ENCODE measurements at places on chromosomes 11 and 22. TPM values are rescaled to one million over a fixed set of nuclear protein-coding genes. Genes with fewer than 3 reads are reported as not detected.

GRCh38 chr11:122671400-122671891 is 15.9 kb downstream of the UBASH3B start:
- H3K4me3 ChIP-seq = no peak overlapping the region
- H3K27ac ChIP-seq = no peak overlapping the region
- no peaks in the 10 kb centered on the region for H3K27me3 ChIP-seq
- H3K36me3 ChIP-seq = no peaks in the 10 kb centered on the region

- H3K27ac ChIP-seq = no peak overlapping the region
- H3K4me1 ChIP-seq = peaks cover 12% of the 10 kb centered on the region
- H3K36me3 ChIP-seq = no peaks in the 10 kb centered on the region
- no peak for DNase-seq
- H3K27me3 ChIP-seq = no peaks in the 10 kb centered on the region
Observed at GRCh38 chr11:72996959-72997358, 145.2 kb downstream of the FCHSD2 start.

DNA sequence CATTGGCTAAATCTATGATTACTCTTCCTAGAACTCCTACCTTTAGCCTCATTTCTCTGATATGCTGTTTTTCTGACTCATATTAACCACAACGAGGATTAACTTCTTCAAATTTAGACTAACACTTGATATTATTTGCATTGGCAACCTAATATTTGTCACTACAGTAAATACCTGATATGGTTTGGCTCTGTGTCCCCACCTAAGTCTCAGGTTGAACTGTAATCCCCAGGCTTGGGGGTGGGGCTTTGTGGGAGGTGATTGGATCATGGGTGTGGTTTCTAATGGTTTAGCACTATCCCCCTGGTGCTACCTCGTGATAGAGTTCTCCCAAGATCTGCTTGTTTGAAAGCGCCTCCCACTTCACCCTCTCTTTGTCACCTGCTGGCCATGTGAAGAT is 17.1 kb upstream of the MED17 start:
- H3K4me1 ChIP-seq = no peaks in the 10 kb centered on the region
- H3K4me3 ChIP-seq = no peak overlapping the region
- H3K36me3 ChIP-seq = peaks cover 5% of the 10 kb centered on the region
- no peak for DNase-seq
- H3K27me3 ChIP-seq = no peaks in the 10 kb centered on the region

- no peak overlapping the region for H3K27ac ChIP-seq
- H3K4me3 ChIP-seq = no peak overlapping the region
- no peaks in the 10 kb centered on the region for H3K36me3 ChIP-seq
Observed at GRCh38 chr11:113907681-113908080, 3.1 kb downstream of the HTR3B start.

- no peak overlapping the region for H3K4me3 ChIP-seq
- H3K36me3 ChIP-seq = no peaks in the 10 kb centered on the region
- H3K27me3 ChIP-seq = no peaks in the 10 kb centered on the region
Observed at GRCh38 chr11:124892750-124893454, 4.8 kb downstream of the ROBO4 start.

GRCh38 chr11:132238331-132238866 is 868.0 kb downstream of the NTM start:
- H3K27ac ChIP-seq = no peak overlapping the region
- no peaks in the 10 kb centered on the region for H3K36me3 ChIP-seq
- no peaks in the 10 kb centered on the region for H3K27me3 ChIP-seq
- DNase-seq = no peak
- H3K4me1 ChIP-seq = no peaks in the 10 kb centered on the region

- no peak for DNase-seq
- no peaks in the 10 kb centered on the region for H3K27me3 ChIP-seq
- no peaks in the 10 kb centered on the region for H3K36me3 ChIP-seq
- H3K27ac ChIP-seq = no peak overlapping the region
- no peaks in the 10 kb centered on the region for H3K4me1 ChIP-seq
Observed at GRCh38 chr11:10263929-10264328, 30.1 kb downstream of the SBF2 start.

DNA sequence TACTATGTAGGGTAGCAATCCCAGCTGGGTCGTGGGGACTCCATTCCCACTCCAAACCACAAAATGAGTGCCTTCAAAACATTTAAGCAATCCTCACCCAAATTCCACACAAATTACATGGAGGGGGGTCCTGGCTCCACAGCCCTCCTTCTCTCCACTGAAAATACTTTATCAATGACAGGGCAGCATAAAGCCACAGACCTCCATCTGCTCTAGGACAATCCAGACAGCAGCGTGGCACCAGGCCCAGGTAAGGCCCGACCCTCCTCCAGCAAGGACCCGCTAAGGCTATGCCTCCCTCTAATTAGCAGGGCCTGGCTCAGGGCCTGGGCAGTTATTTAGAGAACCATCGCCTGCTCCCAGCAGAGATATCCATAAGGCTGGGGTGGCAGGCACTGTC is at the start of gene PANX3:
TSS of gene PANX3 (plus strand) at position 365 of the 400 bp plus-strand sequence. CDS start 129 bp downstream, outside the sequence.
- DNase-seq = no peak
- no peak within 1 kb of the TSS for H3K4me3 ChIP-seq
- no peaks in the 10 kb centered on the region for H3K4me1 ChIP-seq
- no peaks in the 10 kb centered on the region for H3K27me3 ChIP-seq
- H3K27ac ChIP-seq = no peak within 1 kb of the TSS

The EIF4G2 gene
- 223 TPM for total RNA-seq

The CRYBA4 gene
- total RNA-seq = not detected
